ENCODE measurements at places on chromosomes 13 and 19.
A peak's percentile ranks its signal among the peaks of the same experiment; 100 is the strongest.

DNA sequence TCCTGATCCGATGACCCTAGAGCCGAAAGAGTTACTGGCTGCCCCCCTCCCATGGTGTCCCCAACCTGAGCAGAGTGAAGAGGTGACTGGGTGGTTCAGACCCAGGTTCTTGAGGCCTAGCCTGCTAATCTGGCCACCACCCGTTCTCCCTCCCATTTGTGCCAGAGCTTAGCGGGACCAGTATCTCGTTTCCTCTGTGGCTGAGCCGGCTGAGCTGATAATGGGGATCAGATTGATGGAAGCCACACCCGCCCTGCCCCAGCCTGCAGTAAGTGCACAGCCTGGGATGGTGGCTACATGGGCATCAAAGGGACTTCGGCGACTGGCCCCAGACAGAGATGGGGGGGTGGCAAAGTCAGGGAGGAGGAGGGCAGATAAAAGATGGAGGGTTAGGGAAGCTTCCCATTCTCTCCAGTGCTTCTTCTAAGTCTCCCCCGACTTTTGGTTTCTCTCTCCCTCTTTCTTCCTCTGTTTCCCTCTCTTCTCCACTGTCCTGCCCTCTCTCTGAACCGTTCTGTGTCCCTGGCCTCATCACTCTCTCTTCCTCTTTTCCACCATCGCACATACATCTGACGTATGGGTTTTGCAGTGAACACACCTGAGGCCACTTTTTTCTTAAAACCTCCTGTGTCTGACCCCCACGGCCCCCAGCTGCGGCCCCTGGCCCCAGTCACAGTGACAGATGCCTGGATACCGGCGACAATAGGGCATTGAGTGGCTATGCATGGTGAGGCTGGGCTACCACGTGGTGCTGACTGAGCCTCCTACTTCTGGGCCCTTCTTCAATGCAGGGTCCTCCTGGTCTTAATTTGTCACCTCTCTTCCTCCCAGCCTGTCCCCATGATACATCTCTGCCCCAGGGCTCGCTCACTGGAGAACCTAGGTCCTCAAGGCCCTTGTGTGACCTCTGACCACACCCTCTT is 2.4 kb downstream of the ELAVL3 start:
- DNase-seq: peak; percentile 15

- DNase-seq: peak; percentile 20
These were observed 22.4 kb downstream of the ZNF571 start for GRCh38 chr19:37572203-37572602.

- DNase-seq: no peak
These were observed 25.2 kb downstream of the SUGT1 start for GRCh38 chr13:52677823-52678222.

DNA sequence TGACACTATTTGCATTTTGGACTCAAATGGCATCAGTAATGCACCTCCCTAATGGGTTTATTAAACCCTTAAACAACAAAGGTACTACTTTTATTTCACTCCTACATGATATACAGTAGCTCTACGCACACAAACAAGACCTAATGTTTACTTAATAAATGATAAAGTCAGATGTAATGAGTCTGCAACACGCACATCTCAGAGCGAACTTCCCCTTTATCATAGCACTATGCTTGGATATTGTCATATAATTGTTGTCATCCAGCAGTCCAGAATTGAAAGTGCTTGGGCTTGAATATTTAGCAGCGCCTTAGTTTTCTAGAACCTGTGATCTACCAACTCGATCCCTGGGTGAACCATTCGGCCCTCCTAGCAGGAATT is 772 bp downstream of the PARP4 start:
- DNase-seq: no peak

DNA sequence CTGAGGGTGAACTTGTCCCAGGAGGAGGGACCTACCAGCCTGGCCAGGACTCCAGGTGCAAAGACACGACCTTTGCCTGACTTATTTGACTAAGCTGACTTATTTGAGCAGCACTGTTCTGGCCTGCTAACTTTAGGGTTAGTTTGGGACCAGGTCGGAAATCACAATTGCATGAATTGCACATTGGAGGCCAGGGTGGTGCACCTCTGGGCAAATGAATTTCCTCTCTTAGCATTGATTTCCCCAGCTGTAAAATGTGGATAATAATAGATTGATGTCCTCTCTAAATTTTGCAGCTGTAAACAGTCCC is 1.4 kb upstream of the BST2 start:
- no peak for DNase-seq

GRCh38 chr13:98251708-98252107 is 74.6 kb upstream of the RNF113B start:
- DNase-seq: no peak

DNA sequence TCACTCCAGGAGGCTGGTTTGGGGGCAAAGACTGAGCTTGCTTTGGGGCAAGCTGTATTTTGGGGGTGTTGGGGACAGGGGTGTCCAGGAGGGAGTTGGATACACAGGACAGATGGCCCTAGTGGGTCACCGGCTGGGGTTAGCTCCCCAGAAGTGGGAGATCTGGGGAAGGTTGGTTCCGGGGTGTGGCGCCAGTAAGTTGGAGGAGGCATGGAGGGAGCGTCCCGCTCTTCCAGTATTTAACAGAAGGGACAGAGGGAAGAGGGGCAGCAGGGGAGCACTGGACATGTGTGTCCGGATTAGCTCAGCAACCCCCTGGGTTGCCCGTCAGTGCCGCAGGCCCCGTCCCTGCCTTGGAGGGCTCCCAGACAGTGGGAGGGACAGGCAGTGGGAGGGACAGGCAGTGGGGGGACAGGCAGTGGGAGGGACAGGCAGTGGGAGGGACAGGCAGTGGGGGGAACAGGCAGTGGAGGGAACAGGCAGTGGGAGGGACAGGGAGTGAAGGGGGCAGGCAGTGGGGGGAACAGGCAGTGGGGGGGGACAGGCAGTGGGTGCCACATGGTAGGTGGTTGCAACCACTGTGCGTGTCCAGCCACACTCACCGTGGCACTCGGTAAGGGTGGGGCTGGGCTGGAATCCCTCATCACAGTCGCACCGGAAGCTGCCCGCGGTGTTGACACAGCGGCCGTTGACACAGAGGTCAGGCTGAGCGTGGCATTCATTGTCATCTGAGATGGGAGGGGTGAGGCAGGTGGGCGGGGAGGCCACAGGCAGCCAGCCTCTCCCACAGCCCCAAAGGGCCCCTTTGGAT is 33.2 kb downstream of the CCL25 start:
- DNase-seq: peak; percentile 15

- DNase-seq: no peak
These were observed 11.8 kb upstream of the CEACAM4 start for GRCh38 chr19:41638641-41639081.

- no peak for DNase-seq
These were observed 73.0 kb upstream of the MAB21L1 start for GRCh38 chr13:35549481-35549880.

GRCh38 chr13:95319551-95320274 is 18.5 kb upstream of the ABCC4 start:
- no peak for DNase-seq

- DNase-seq: no peak
These were observed 23.2 kb downstream of the NALCN start for GRCh38 chr13:101393140-101393539.

- DNase-seq: peak; percentile 84
These were observed 8.4 kb downstream of the PEAK3 start for GRCh38 chr19:2273356-2274184.

- DNase-seq: no peak
These were observed 50.5 kb upstream of the IRS2 start for GRCh38 chr13:109836629-109837607.

DNA sequence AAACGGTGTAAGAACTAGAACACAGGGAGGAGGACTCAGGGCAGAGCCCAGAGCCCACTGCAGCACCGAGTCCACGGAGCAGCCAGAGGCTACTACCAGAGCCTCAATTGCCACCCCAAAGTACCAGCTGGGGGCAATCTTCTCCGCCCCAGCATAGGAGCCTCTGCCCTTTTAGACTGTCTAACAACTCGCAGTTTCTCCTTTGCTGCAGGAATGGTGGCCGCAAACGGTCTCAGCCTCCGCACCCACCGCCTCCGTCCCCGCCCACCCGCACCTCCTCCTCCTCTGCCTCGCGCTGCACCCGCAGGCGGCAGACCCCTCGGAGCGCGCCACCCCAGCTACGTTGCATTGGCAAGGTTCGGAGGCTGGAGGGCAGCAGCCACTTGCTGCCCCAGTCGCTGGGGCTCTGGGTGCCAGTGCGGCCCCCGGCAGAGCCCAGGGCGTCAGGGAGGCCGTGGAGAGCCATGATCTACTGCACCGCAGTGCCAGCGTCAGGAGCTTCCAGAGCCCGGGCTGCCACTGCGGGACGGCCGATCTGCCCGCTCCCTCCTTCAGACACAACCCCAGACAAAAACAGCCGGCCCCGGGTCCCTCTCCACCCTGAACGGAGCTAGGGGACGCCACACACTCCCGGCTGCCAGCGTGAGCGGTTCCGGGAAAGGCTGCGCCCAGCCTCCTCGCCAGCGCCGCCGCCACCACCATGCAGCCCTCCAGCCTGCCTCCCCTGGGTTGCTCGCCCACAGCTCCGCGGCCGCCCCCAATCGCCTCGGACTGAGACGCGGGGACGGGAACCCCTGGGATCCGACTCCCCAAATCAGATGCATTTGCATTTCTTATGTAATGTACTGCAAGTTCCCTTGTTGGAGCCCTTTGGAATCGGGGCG is 1.8 kb downstream of the FGF14 start:
- no peak for DNase-seq

GRCh38 chr13:64455124-64455523 is 2775.0 kb downstream of the PCDH9 start:
- DNase-seq: no peak

GRCh38 chr13:111912991-111913760 is 153.8 kb upstream of the SOX1 start:
- DNase-seq: no peak
